ENCODE measurements at places on chromosomes 5 and 9.

DNA sequence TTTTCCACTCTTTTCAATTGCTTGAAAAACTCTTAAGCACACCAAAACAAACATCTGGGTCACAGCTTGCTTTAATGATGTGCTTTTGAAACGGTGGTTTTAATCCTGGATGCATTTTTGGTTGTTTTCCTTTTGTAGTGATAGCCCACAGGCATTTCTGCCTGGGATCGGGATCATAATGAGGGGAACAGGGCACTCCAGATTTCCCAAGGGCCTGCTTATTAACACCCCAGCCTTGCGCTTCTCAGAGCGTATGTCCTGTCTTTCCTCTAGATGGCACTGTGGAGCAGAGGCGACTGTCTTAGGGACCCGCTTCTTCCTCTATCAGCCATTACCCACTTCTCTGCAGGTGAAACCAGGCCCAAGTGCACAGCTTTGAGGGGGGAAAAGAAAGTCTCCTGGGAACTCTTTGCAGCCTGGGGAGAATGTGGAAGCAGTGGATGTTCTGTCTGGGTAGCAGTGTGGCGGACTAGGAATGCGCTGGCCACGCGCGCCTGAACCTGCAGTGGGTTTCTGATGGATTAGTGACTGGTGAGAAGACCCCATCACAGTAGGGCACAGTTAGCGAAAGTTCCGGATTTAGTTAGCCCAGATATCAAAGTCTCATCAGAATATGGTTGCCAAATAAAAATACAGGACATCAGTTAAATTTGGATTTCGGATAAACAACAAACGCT, 190.1 kb downstream of the GNA14 start:
- peak; percentile 28 for DNase-seq

- no peak for DNase-seq
These were observed 88.0 kb downstream of the SLC44A1 start for GRCh38 chr9:105332471-105332870.

GRCh38 chr9:131395157-131396098, 1.5 kb downstream of the PRRC2B start:
- peak; percentile 56 for DNase-seq

GRCh38 chr5:127446626-127447025, 70.8 kb upstream of the PRRC1 start:
- DNase-seq, result no peak

DNA sequence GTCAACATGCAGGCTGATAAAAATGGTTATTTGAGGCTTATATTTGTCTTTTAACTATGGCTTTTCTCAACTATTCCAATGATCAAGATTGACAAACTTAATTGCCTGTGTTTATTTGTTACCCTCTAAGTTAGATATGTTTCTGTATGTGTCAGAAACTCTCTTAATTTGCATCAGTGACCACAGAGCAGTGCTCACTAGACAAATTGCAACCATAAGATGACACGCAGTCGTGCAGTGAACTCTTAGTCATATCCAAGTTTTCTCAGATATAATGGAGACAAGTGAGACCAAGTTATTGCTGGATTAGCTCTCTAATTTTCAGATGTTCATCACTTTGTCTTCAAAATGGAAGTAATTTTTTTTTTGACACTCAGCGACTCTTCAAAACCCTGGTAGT, 342.2 kb upstream of the RFX3 start:
- no peak for DNase-seq

DNA sequence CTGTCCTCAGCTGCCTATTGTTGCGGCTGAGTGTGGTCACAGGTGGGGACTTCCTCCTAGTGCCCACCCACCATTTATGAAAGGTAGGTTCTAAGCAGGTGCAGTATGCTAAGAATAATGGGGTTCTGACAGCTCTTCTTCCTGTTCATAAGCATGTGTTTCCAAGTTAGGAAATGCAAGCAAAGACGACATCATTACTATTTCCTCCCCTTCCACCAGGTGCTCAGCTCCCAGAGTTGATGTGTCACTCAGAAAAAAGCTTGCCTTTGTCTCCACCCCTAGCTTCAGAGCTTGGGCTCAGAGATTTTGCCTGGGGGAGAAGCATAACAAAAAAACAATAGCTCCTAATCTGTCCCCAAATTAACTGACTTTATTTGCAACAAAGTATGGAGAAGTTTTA, 1076.7 kb downstream of the NR2F1-AS1 start:
- no peak for DNase-seq
